ENCODE measurements at places on chromosomes 6 and 20. TPM values are rescaled to one million over a fixed set of nuclear protein-coding genes. Genes with fewer than 3 reads are reported as not detected.
A peak's percentile ranks its signal among the peaks of the same experiment; 100 is the strongest.

Gene OXT
- total RNA-seq = not detected

- no peaks in the 10 kb centered on the region for H3K36me3 ChIP-seq
- no peaks in the 10 kb centered on the region for H3K4me1 ChIP-seq
- no peaks in the 10 kb centered on the region for H3K27me3 ChIP-seq
Observed at GRCh38 chr6:141463237-141463977, 669.3 kb upstream of the GJE1 start.

DNA sequence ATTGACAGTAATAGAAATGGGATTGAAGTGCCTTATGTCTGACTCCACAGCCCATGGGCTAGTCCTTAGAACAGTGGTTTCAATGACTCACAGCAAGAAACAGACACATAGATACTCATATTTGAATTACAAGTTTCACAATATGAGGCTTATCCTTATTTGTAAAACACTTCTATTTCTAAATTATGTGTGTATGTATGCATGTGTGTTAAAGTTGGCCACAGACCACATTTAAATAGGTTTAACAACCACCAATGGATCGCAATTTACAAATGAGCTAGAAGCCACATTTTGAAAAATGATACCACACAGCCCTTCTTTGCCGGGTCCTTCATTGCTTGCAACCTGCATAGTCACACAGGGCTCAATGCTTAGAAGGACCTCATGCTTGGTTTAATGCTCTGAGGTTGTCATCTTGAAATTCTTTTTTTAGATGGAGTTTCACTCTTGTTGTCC, 157.8 kb upstream of the PREP start:
- H3K27me3 ChIP-seq = no peaks in the 10 kb centered on the region
- no peak for DNase-seq
- H3K27ac ChIP-seq = no peak overlapping the region
- no peaks in the 10 kb centered on the region for H3K4me1 ChIP-seq
- H3K4me3 ChIP-seq = no peak overlapping the region
- H3K36me3 ChIP-seq = no peaks in the 10 kb centered on the region

- H3K4me3 ChIP-seq = no peak overlapping the region
- no peaks in the 10 kb centered on the region for H3K36me3 ChIP-seq
- H3K4me1 ChIP-seq = no peaks in the 10 kb centered on the region
- no peaks in the 10 kb centered on the region for H3K27me3 ChIP-seq
- peak overlapping the region; percentile 45 for H3K27ac ChIP-seq
Observed at GRCh38 chr6:583116-583515, 73.8 kb downstream of the HUS1B start.

DNA sequence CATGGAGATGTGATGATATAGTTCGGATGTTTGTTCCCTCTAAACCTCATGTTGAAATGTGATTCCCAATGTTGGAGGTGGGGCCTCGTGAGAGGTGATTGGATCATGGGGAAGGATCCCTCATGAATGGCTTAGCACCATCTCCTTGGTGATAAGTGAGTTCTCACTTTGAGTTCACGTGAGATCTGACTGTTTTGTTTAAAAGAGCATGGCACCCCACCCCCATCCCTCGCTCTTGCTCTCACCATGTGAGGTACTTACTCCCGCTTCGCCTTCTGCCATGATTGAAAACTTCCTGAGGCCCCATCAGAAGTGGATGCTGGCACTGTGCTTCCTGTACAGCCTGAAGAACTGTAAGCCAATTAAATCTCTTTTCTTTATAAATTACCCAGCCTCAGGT, 10.9 kb downstream of the SLC32A1 start:
- no peak overlapping the region for H3K27ac ChIP-seq
- peaks cover 97% of the 10 kb centered on the region for H3K27me3 ChIP-seq
- peaks cover 11% of the 10 kb centered on the region for H3K36me3 ChIP-seq
- peaks cover 9% of the 10 kb centered on the region for H3K4me1 ChIP-seq
- H3K4me3 ChIP-seq = no peak overlapping the region
- DNase-seq = no peak

- no peak overlapping the region for H3K4me3 ChIP-seq
- DNase-seq = no peak
- no peak overlapping the region for H3K27ac ChIP-seq
- H3K4me1 ChIP-seq = no peaks in the 10 kb centered on the region
Observed at GRCh38 chr6:169495601-169496000, 206.2 kb downstream of the WDR27 start.

Gene SAPCD1
- total RNA-seq = 26.6 TPM

Gene PLA2G7
- 2.1 TPM for total RNA-seq

GRCh38 chr20:49751397-49751736, 37.7 kb upstream of the B4GALT5 start:
- H3K36me3 ChIP-seq = no peaks in the 10 kb centered on the region
- DNase-seq = no peak
- no peak overlapping the region for H3K27ac ChIP-seq
